LHCN-M2 (cell line): ENCODE measurements at places on chromosomes 2 and 18. TPM values are rescaled to one million over a fixed set of nuclear protein-coding genes. Genes with fewer than 3 reads are reported as not detected.
A peak's percentile ranks its signal among the peaks of the same experiment; 100 is the strongest.

Gene HSPE1
- total RNA-seq: 115 and 212 TPM in 2 replicates

GRCh38 chr2:40543381-40543780, 91.5 kb upstream of the SLC8A1 start:
- DNase-seq: no peak

DNA sequence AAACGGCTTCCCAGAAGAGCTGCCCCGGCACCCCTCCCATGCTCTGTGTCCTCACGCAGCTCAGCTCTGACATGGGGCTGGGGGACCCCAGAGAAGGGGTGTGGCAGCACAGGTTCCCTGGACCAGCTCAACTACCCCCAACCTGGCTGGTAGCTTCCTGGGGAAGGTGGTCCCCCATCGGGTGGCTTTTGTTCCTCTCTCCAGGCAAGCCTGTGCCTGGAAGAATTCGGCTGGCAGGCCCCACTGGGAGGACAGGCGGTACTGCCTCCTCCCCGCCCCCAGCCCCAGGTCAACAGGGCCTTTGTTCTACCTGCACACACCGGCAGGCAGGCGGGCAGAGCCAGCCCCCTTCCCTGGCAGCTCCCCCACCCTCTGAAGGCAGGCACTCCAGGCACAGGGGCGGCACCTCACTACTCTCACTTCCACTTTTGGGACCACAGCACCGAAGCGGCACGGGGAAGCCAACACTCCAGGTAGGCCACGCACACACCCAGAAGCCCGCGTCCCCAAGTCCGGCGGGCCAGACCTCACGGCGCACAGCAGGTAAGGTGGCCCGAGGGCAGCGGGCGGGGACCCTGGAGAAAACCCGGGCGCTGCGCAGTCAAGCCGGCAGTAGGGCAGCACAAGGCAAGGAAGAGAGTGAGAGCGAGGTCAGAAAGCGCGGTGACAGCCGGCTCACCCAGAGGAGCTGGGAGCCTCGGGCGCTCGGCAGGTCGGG, 1.3 kb downstream of the HS6ST1 start:
- no peak for DNase-seq

DNA sequence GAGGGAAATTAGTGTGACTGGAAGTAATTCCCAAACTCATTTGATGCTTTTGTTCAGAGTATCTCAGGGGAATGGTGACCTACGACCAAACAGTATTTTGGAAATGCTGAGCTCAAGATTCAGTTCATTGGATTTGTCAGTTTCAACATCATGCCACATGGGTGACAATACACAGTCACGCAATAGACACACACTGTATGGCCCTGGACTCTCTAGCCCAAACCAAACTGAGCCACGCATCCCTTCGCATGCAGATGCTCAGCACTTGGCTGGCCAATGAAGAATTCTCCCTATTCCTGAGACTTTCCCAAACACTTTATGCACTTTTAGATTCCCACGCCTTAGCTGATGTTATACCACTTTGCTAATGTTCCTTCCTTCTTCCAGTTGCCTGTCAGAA, 10.0 kb downstream of the PDE1A start:
- no peak for DNase-seq

GRCh38 chr2:197215748-197216360, 94.7 kb downstream of the ANKRD44 start:
- peak; percentile 36 for DNase-seq

GRCh38 chr2:211367293-211367692, 810.9 kb downstream of the CPS1 start:
- no peak for DNase-seq

GRCh38 chr18:77082316-77082955, 50.1 kb downstream of the MBP start:
- no peak for DNase-seq

GRCh38 chr2:64626963-64627760, 26.6 kb downstream of the SERTAD2 start:
- no peak for DNase-seq

Gene HRH4
- 0.13 TPM in 1 of 2 replicates, not detected in the other for total RNA-seq

Gene KIF5C
- total RNA-seq: 0.17 and 0.32 TPM in 2 replicates

- DNase-seq: no peak
Measured at GRCh38 chr2:8300216-8300615, 381.6 kb upstream of the ID2 start.

Gene ERMN
- total RNA-seq: 0.06 TPM in 1 of 2 replicates, not detected in the other

Gene NFU1
- 34.9 and 48.0 TPM in 2 replicates for total RNA-seq

DNA sequence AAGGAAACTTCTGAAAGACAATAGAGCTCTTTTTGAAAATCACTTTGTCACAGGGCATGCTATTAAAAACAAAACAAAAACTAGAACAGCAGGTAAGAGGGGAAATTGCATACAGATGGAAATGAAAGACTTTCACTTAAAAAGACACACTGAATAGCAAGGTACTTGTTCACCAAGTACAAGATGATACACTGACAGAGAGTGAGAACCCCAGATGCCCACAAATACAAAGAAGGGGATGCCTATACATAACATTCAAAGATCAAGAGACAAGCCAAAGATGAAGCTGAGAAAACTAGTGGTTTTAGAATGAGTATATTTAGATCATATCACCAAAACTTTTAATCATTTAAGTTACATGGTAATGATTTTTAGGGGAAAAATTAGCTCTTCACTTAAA, 60.7 kb downstream of the ASXL2 start:
- no peak for DNase-seq

DNA sequence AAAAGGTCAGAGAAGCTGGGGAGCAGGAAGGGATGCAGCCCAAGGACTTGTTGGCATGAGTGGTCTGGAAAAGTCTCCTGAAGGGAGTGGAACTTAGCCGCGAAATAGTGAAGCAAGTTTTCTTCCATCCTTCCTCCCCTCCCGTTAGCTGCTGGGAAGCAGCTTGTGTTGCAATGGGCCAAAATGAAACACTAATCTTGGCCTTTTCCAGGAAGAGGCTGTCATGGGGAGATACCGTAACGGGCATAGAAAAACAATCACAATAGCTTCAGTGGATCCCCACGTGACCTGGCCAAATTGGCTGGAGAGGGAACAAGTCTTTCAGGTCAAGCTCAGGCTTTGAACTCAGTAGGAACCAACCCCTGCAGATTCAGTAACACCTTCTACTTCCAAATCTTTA, 49.3 kb downstream of the SEMA4F start:
- no peak for DNase-seq

DNA sequence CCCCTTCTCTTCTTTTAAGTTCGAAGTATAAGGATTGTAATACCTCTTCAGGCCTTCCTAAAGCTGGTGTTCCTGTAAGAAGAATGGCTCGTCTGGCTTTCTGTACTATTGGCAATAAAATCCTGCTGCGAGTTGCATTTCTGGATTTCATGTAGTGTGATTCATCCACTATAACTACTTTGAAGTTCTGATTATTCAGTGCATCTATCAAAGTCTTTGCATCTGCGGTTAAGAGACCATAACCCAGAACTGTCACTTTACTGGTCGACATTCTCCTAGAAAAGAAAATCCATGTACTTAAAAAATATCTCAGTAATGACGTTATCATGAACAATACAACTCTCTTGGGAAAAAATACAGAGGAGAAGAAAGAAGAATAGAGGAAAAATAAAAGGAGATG, 181.1 kb downstream of the ZRANB3 start:
- DNase-seq: no peak

DNA sequence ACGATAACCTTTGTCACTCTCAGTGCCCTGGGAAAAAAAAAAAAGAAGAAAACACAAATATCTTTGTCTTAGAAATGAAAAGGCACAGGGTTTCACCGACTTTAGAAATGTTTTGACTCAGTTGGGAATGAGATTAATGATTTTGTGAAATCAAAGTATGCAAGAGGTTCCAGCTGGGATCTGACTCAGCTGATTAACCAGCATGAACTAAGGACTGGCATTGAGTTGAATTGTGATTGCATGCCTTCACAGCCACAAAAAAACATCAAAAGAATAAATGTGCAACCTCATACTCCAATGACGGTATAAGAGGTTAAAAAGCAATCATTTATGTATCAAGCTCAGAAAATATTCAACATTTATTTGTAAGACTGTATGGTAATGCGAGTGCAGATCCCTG, 566.6 kb upstream of the DSEL start:
- peak; percentile 78 for DNase-seq

DNA sequence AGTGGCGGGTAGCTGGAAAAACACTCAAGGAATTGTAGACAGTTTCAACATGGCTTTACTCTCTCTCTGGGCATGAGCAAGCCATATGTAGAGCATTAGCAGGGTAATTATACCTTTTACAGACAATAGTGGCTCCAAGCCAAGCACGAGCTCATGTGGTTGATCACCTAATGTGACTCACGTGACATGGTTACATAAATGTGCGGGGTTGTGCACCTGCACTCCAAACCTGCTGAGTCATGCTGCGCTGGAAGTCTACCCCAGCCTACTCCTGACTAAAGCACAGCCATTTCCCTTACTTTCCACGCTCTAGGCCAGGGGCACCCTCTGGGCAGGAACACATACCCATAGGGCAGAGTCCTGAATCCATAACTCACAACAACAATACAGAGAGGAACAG, 232.8 kb downstream of the MBD5 start:
- DNase-seq: peak; percentile 35

GRCh38 chr2:102753563-102754159, 8.2 kb upstream of the TMEM182 start:
- DNase-seq: peak; percentile 54

DNA sequence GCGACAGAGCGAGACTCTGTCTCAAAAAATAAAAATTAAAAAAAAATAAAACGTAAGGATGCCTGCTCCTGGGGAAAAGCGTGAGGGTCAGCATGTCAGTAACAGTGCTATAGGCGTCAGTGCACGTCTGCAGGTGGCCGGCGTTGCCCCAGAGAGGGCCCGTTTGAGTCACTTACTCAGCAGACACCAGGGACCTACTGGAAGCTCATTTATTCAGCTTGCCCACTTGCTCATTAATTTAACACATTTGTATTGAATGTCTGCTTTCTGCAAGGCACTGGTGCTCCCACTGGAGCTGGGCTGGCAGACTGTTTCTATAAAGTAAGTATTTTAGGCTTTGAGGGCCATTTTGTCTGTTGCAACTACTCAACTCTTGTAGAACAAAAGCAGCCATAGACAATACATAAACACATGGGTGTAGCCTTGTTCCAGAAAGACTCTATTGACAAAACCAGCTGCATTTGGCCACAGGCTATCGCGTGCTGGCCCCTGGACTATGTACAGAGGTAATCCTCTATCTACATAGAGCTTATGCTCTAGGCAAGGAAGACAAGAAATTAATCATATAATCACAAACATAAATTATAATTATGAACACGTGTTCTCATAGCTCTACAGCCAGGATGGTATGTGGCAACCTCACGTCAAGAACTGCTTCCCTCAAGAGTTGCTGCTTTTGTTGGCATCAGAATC, 73.2 kb downstream of the KLHL29 start:
- DNase-seq: no peak

Gene POTEI
- not detected in 2 replicates for total RNA-seq

GRCh38 chr2:121532347-121532766, 1.7 kb downstream of the RNU4ATAC start:
- peak; percentile 68 for DNase-seq

- peak; percentile 72 for DNase-seq
Measured at GRCh38 chr18:70293166-70293565, 4.3 kb downstream of the SOCS6 start.

GRCh38 chr2:120301284-120301683, 44.7 kb upstream of the INHBB start:
- no peak for DNase-seq

DNA sequence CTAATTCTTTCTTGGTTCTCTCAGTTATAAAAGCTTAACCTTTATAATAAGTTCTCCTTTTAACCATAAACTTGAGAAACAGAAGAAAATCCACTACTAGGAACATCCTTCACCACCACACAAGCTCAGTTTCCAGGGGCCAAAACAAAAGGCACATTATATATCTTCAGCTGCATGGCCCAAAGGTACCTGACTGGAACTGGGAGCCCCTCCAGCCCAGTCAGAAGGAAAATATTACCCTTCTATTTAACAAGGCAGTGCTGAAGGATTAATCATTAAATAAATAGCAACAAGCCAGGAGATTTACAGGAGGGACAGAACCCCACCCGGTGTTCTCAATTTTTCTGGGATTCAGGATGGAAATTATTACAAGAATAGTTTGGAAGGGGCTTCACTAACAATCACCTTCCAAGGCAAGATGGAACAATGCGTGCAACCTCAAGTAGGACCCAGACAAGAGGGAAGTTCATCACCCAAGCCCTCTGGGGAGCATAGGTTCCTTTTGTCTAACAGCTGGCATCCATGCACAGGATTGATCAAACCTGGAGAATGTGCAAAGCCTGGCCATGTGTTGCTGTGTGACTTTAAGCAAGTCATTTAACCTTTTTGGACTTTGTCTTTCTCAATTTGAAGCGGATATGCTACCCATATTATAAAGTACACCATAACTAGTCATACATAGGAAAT, 159.6 kb upstream of the SETBP1 start:
- DNase-seq: no peak

Gene UPP2
- total RNA-seq: not detected in 2 replicates

DNA sequence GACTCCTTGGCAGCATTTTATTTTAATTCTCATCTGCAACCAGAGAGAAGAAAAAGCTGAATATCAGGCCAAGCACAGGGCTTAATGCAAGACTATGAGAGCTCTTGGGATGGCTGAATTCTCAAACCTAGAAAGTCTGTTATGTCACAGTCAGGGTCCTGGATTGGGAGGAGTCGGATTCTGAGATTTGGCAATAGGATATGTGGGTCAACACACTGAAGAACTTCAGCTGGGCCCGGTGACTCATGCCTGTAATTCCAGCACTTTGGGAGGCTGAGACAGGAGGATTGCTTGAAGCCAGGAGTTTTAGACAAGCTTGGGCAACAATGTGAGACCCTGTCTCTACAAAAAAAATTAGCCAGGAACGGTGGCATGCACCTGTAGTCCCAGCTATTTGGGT, 102.4 kb downstream of the COL3A1 start:
- DNase-seq: peak; percentile 57

Gene OSBPL6
- total RNA-seq: 12.2 and 18.1 TPM in 2 replicates

- no peak for DNase-seq
Measured at GRCh38 chr18:33717339-33717738, 139.3 kb downstream of the ASXL3 start.

DNA sequence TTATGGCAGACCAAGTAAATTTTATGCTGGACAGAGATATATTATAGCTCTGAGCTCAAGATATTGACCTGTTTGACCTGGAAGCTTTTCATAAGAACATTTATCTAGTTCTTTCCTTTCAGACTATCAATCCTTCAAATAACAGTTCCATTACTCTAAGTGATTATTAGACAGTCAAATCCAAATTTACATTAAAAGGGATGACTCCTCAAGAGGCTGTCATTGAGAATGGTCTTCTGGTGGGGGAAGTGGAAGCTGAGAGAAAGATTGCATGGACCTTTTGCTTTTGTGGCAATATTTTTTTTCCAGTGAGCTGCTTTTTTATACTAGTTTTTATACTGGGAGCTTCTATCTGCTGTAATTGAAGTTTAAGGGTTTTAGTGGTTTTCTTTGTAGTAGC, 14.9 kb upstream of the SERPINB12 start:
- no peak for DNase-seq

Gene KIF1A
- total RNA-seq: 0.75 TPM in 1 of 2 replicates, not detected in the other

- DNase-seq: no peak
Measured at GRCh38 chr2:31347750-31348149, 66.8 kb downstream of the XDH start.

DNA sequence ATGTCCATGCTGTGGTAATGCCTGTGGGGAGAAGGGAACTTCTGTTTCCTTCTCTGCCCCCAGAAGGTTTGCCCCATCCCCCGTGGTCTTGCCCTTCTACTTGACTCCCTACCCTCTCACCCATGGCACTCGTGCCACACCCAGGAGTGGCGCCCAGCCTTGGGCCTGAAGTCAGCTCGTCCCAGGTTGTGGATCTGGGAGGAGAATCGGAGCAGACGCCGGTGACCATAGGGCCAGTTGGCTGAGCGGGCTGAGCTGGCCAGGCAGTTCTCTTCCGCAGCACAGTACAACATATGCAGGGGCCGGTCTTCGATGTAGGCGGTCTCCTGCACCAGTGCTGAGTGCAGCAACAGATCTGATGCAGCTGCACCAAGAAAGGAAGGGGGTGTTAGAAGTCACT, 4.7 kb downstream of the HTRA2 start:
- DNase-seq: no peak
